ENCODE measurements at places on chromosomes 13 and 19.

GRCh38 chr19:7870571-7871436 lies 3.4 kb downstream of the PRR36 start:
- peak; percentile 29 for DNase-seq

DNA sequence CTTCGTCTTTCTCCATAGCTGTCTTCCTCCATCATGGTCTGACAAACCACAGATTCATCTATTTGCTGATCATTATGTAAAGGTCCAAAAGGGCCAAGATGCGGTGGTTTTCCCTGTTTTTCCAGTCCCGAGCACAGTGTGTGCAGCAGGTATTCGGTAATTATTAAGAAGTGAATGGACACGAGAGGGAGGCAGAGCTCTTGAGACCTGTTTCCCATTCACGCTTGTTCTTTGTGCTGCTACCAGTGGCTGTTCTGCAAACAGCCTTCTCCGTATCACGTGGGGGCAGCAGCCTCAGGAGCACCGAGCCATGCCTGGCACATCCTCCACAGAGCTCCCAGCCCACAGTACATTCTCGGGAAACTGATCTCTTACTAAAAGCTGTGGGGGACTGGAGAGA lies 50.3 kb downstream of the CCDC70 start:
- DNase-seq = no peak

DNA sequence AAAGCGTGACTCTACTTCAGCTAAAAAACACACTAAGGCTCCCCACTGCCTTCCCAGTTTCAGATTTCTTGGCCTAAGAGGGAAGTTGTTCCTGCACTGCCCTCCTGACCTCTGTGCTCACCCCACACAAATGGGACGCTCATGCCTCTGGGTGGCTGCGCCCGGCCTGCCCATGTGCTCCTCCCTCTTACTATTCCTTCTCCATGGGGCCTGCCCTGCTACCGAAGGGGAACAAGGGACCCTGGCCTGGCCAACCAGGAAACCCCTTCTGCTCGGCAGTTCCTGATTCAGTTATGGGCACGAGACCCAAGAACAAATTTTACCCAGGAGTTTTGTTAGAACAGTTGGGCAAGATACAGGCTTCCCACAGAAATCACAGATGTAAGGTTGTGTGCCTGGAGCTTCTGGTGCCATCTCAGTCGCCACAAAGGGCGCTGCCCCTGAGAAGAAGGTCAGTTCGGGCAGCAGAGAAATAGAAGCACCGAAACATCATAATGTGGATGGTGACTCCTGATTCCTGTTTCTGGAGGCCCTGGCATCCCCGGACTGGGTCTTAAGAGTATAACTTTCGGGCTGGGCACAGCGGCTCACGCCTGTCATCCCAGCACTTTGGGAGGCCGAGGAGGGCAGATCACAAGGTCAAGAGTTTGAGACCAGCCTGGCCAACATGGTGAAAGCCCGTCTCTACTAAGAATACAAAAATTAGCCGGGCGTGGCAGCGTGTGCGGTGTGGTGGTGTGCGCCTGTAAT lies 5.4 kb upstream of the PLPP2 start:
- no peak for DNase-seq

DNA sequence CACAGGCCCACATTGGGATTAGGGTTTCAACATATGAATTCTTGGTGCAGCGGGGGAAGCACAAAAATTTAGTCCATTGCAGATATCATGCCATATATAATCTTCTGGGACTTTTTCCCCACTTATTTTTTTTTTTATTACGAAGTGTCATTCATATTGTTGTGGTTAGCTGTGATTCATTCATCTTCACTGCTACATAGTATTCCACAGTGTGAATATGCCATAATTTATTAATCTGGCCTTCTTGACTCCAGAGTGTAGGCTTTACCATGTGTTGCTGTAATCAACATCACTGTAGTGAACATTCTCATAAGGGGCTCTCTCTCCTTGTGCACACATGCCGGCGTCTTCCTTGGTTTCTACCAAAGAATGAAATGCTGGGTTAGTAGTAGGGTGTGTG lies 53.4 kb upstream of the RGCC start:
- no peak for DNase-seq

GRCh38 chr19:8161135-8161646 lies 11.8 kb upstream of the FBN3 start:
- no peak for DNase-seq

DNA sequence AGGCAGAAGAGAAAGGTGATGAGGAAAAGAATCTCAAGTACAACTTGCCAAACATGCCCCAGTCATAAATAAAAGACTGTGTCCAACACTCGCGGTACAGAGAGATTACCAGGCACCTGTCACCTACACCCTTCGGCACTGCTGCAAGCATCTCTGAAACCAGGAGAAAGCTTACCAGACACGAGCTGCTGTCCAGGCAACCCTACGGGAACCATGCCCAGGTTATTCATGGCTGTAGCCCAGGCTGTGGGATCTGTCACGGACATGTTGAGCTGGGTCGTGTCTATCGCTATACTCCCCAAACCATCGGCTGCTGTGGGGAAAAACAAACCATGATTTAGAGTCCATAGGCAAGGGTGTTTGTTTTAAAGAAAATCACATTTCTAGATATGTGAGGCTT lies 375.0 kb downstream of the ENOX1 start:
- no peak for DNase-seq

DNA sequence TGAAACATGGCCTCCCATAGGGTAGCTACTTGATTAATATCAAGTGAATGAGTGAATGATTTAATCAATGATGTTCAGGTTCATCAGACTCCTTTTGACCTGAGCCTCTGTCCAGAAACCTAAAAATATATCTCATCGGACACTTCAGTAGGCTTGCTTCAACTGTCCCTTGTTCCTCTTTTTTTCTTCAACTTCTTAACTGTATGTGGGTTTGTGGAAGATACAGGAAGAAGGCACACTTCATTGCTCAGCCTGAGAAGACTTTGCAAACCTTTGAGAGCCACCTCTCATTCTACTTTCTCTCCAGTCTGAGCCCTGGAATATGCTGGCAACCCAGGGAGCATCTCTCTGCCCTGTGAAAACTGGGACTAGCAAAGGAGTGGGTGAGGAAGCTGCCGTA lies 557.0 kb downstream of the FGF9 start:
- no peak for DNase-seq

DNA sequence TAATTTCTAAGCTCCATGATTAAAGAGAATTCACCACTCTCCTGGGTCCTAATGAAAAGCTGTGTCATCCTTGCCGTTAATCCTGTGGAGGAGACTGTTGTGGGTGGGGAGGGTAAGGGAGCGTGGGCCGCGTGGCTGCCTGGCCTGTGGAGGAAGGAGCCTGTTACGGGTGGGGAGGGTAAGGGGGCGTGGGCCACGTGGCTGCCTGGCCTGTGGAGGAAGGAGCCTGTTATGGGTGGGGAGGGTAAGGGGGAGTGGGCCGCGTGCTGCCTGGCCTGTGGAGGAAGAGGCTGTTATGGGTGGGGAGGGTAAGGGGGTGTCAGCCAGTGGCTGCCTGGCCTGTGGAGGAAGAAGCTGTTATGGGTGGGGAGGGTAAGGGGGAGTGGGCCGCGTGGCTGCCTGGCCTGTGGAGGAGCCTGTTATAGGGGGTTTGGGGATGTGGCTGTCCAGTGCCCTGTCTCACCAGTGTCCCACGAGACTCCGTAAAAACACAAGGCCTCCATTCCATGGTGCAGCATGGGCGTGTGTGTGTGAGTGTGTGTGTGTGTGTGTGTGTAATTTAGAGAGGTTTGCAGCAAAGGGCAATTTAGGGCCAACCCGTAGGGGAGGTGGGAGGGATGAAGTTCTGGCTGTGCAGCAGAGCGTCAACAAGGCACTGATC lies 15.6 kb upstream of the DCUN1D2 start:
- DNase-seq = no peak

DNA sequence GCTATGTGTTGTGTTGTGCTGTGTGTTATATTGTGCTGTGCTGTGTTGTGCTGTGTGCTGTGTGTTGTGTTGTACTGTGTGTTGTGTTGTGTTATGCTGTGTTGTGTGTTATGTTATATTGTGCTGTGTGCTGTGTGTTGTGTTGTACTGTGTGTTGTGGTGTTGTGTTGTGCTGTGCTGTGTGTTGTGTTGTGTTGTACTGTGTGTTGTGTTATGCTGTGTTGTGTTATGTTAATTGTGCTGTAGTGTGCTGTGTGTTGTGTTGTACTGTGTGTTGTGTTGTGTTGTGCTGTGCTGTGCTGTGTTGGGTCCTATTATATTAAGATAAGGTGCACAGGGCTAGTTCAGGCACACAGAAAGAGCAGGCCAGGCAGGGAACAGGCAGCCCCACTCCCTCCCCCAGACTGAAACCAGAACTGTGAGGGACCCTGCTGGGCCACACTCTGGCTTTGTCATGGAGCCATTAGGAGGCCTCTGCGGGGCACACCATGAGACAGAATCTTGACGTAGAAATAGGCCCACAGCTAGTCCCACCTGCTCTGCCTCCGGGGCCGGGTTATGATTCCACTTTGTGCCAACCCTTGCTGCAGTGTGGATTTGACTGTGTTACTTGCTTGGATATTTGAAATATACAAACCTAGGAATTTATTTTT lies 12.1 kb downstream of the SOX1 start:
- DNase-seq = no peak

- no peak for DNase-seq
Observed at GRCh38 chr19:6402058-6402457, 9.1 kb upstream of the GTF2F1 start.
